ENCODE measurements at places on chromosomes 6 and 20.

- DNase-seq = no peak
Measured at GRCh38 chr20:47546184-47547033, 44.7 kb downstream of the NCOA3 start.

- no peak for DNase-seq
Measured at GRCh38 chr20:62752671-62753501, 43.4 kb upstream of the MRGBP start.

DNA sequence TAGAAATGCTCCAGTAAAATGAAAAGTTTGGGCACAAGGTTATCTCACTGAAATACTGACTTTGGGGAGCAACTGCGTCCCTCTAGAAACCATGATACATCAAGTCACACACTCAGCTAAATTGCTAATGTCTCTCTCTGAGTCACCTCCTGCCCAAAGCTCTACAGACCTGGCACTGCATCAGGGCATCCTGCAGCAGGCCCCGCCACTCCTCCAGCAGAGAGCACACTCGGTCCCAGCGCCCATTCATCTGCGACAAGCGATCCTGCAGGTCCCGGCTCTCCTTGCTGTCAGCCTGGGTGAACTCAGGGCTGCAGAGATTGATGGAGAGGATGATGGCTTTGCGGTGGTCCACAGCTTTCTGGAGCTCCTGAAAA is 329.0 kb downstream of the ESR1 start:
- DNase-seq = peak; percentile 58

DNA sequence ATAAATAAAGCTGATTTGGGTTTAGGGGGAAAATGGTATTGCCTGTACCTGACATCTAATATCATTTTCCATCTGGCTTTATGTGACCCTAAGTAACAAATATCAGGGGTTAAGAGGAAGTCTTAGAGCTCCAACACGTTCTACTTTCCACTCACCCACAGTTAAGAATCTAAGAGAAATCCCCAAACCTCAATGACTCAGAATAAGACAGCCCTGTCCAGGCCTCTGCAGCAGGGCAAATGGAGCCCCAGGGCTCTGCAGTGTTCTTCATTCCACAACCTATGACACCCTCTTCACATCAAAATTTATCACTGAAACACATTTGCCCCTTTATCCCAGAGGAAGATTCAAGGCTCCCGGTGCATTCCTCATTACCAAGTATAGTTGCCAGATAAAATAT is 20.3 kb upstream of the TENT5A start:
- DNase-seq = no peak

Measured in NCI-H510A (cell line).